ENCODE measurements at places on chromosomes 6 and 20.

- DNase-seq: no peak
These were observed 13.7 kb upstream of the MLN start for GRCh38 chr6:33817489-33817888.

GRCh38 chr6:144646093-144647056, 361.2 kb downstream of the UTRN start:
- DNase-seq: no peak

DNA sequence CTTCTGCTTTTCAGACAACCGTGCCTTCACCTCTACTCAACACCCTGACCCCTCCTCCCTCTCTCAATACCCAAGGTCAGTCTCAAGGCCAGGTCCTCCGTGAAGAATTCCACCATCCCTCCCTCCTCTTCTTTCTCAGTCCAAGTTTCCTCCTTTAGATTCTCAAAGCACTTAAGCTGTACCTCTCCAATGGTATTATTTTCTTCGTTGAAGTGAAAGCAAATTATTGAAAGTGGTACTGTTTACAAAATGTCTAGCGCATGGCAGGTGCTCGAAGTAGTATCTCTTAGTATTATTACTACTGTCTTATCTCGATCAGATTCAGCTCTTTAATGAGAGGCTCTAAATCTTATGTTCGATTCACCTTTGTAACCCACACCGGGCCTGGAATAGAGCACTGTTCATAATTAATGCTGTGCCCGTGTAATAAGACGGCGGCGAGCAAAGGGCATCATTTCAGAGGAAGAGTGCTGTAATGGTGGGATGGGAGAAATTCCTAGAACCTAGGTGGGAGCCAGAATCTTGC, 593 bp upstream of the RALGAPB start:
- DNase-seq: no peak

GRCh38 chr20:63328026-63328700, 33.0 kb downstream of the CHRNA4 start:
- DNase-seq: no peak

DNA sequence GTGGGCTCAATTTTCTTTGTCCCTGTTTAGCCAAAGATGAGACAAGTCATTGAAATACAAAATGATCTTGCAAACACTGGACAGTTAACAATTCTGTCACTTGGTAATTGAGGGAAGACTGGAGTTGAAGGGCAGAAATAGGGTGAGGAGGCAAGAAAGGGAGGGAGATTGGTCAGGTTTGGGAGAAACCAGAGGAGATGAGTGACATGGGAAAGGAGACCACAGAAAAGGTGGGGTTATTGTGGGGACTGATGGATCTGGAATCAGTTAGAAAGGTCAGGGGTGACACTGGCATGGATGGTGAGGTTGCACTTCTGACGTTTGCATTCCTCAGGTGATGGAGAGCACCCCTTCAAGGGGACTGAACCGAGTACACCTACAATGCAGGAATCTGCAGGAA, 693 bp downstream of the GTF2H4 start:
- DNase-seq: no peak

GRCh38 chr6:108171291-108171917, 5.6 kb downstream of the NR2E1 start:
- no peak for DNase-seq

DNA sequence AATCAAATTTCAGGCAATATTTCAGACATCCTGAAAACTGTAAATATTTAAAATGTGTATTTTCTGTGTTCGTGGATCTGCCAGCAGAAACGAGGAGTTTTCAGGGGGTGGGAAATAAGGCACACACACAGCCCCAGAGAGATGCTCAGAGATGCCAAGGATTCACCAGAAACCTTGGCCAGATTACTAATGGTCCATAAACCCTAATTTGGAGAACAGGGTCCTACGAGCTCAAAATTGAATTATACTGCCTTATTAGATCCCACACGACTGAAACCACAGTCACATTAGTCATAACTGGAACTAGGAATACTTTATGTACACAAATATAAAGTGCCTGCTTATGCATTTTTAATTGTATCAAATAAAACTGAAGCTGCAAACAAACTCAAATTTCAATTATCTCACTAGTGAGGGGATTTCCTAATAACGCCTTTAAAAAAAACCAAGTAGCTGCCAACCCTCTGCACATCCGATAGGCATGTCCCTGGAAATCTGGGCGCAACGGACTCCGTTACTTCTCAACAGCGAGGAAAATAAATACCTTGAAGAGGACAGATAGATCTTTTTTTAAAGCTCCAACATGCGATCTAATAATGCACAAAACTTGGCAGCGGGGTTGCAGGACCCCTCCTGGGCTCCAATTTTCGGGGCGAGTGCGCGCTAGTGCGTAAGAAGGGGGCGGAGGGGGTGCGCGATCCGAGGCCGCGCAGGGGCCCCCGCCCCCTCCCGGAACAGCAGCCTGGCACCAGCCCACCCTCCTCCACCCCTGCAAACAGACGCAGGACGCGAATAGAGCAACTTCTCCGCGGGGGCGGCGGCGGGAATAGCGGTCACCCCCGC, 897 bp downstream of the CHD6 start:
- DNase-seq: peak; percentile 24

DNA sequence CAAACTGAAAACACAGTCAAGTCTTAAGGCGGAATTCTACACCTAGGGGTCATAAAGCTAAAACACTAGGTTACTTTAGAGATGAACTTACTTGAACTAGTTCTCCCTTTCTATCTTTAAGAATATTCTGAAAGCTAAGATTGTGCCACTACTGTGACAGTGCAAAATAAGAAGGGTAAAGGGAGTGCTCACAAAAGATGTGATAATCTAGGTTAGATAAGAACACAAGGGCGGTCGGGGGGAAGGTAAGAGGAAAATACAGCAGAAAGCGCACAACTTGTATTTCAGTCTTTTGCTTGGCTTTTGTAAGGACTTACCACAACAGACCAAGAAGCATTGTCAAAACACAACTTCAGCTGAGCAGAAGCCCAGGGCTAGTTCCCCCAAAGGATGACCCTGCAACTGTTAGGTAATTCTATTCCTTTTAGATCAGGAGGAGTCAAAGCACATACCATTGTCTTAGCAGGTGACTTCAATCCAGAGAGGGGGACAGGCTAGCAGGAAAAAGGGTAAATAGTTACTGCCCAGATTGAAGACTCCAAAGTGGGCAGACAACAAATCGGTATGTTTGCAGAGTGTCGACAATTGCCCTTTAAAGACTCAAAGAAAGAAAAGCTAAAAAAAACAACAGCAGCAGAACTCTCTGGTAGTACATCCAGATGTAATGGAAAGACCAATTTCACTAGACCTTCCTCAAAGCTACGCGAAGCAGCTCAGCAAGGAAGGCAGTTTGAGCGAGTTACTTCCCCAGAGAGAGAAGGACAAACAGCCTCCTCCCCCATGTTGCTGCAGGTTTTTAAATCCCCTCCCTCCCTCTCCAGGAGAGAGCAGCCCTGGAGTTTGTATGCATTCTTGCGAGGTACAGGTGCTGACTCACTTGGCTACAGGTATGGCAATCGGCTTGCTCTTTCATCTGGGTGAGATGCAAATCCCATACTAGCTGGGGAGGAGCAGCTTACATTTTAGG, 59.0 kb downstream of the RIPOR2 start:
- no peak for DNase-seq

Measured in stimulated activated CD8-positive, alpha-beta memory T cell treated with anti-CD3 and anti-CD28 coated beads, Interleukin-2, amount 100 ng/mL, for 48 hours (primary cell).